NAMALWA (cell line): ENCODE measurements at places on chromosomes 1 and 21.

DNA sequence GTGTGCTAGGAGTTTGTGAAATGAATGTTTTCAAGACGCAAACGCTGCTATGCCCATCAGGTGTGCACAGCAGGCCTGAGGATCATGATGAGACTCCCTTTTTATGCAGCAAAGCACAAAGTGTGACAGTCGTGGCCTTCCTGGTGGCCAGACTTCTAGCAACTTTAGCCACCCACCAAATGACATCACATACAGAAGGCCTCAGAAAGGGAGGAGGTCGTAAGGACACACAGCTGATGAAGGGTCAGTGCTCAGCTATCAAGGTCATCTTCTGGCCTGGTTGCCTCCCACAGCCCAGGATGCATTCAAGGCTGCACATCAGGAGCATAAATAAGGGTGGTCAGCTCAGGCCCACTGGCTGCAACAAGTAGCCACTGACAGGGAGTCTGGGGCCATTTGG lies 36.6 kb downstream of the BMP8A start:
- DNase-seq, result no peak

GRCh38 chr1:63698001-63698838 lies 75.6 kb upstream of the ROR1 start:
- no peak for DNase-seq

- no peak for DNase-seq
These were observed 139.3 kb upstream of the IPO9 start for GRCh38 chr1:201689647-201690046.

DNA sequence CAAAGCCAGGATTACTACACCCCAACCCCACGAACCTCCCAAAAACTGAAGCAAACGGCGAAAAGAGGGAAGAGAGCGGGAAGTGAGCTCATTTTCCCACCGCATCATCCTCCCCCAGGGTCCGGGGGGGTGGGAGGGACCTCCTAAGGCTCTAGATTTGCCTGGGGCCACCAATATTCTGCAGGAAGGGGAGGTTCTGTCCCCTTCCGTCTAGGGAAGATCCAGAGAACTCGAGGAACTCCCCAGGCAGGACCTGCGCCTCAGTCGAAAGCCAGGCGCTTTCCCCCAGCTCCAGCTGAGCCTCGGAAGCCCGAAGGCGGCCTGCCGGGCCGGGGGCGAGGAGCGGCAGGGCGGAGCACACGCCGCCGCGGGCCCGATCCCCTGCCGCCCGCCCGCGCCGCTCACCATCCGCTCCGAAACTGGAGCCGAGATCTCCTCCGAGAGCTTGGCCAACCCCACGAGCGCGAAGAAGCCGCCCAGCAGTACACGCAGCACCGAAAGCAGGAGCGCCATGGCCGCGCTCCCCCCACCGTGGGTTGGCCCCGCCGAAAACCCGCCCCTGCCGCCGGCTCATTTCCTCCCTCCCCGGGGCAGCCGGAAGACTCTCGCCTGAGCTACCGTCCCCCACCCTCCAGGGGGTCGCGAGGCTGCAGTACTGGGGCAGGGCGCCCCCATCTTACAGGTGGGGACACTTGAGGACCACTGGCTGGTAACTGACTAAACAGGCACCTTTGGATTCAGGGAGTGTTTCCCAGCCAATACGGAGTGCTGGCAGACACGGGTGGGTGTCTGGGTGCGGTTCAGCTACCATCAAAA lies at the start of gene TMEM35B:
TSS of gene TMEM35B (minus strand) at position 555 of the 816 bp plus-strand sequence. CDS start at position 513, 42 bp downstream.
- DNase-seq, result peak; percentile 74

DNA sequence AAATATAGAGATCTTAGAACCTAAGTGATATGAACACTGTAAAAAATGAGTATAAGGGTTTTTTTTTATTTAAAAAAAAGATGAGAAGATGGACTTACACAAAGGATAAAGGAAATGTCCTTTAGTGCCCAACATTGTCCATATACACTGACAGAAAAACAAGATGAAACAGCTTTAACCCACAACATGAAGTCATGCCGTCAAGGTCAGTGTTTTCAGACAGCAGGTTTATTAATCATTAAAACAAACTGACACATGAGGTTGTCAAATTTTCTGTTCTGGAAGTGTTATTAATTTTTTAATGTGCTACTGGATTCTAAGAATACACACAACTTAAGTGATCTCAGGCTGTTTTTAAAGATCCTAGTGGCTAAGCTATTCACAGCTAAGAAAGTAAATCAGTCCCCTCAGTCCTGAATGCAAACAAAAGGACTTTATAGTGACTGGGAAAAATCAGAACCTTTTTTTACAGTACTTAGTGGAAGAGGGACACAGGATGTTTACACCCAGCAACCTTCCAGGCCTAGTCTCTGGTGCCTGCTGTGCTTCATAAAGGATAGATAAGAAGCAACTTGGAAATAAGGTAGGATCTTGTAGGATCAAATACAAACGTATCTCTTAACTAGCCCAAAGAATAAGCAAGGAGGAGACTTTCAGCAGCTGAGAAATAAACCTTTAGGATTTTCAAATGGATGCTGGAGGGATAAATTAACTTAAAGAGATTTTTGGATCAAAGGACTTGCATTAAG lies 21.9 kb upstream of the PKN2 start:
- no peak for DNase-seq

GRCh38 chr1:41144285-41144684 lies 97.8 kb downstream of the SCMH1 start:
- no peak for DNase-seq

DNA sequence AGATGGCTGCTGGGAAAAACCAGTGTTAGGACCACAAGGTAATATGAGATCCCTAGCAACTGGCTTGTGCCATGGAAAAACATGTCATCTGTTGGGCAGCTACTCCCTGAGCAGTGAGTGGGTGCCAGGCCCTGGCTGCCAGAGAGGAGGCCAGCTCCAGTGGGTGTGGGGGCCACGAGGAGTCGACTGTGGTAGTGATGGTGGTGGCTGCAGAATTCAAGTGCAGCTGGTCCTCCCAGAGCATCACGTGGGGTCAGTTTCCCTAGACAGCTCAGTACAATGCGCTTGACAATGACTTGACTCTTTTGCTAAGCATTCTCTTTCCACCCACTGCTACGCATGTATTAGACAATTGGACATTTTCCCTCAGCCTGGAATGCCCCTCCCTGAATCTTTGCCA lies 14.5 kb upstream of the CDC42 start:
- DNase-seq, result no peak

DNA sequence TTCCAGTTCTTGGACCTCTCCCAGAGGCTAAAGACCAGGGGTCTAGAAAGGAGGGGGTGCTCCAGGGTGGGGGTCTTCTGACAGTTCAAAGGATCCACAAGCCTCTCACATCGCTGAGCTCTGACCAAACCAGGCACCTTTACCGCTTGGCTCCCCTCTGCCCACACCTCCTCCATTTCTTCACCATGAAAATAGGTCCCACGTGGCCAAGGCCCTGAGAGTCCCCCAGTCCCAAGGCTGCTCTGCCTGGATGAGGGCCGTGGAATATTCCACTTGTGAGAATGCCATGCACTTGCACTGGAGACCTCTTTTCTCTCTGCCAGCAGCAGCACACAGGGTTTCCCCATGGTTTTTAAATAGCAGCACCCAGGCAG lies 87.4 kb downstream of the ITPKB start:
- DNase-seq, result no peak

GRCh38 chr1:108551137-108551862 lies 8.6 kb upstream of the EEIG2 start:
- no peak for DNase-seq

GRCh38 chr21:36881228-36881627 lies 85.2 kb downstream of the HLCS start:
- DNase-seq, result no peak

DNA sequence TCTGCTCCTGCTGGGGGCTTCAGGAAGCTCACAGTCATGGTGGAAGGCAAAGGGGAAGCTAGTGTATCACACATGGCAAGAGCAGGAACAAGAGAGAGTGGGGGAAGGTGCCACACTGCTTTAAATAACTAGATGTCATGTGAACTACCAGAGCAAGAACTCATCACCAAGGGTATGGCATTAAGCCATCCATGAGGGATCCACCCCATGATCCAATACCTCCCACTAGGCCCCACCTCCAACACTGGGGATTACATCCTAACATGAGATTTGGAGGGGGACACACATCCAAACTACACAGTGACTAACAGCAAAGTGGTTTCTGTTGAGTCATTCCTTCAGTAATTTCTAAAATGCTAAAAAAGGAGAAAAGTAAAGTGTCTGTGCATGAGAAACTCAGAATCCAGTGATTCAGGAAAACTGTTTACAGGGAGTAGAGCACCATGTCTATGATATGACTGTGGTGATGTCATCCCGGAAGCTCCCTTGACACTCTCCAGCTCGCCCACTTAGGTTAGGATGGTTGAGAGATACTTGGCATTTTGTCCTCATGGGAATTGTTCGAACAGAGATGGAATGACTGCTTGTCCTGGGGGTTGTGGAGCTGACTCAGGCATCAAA lies 50.3 kb downstream of the CHD1L start:
- DNase-seq, result no peak

GRCh38 chr21:29293495-29293894 lies 5.2 kb upstream of the BACH1 start:
- DNase-seq, result peak; percentile 88

- peak; percentile 53 for DNase-seq
These were observed 19.7 kb upstream of the ATP1B1 start for GRCh38 chr1:169086603-169087455.

DNA sequence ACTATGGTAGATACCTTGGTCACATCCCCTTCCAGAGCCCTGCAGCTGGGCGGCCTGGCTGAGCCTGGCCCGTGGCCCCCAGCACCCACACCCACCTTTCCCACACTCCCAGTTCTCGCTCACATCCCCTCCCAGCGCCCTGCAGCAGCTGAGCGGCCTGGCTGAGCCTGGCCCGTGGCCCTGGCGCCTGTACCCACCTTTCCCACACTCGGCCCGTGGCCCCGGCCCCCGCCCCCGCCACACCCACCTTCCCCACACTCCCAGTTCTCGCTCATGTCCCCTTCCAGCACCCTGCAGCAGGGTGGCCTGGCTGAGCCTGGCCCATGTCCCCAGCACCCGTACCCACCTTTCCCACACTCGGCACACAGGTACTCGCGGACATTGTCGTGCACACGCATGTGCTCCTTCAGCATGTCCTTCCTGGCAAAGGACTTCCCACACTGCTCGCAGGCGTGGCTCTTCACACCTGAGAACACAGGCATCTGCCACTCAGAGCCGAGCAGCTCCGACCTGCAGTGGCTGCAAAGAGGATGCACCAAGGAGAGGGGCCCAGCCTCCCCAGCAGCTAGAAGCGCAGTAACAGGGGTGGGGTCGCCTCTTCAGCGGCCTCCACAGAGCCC lies 52.5 kb upstream of the RIPK4 start:
- no peak for DNase-seq

DNA sequence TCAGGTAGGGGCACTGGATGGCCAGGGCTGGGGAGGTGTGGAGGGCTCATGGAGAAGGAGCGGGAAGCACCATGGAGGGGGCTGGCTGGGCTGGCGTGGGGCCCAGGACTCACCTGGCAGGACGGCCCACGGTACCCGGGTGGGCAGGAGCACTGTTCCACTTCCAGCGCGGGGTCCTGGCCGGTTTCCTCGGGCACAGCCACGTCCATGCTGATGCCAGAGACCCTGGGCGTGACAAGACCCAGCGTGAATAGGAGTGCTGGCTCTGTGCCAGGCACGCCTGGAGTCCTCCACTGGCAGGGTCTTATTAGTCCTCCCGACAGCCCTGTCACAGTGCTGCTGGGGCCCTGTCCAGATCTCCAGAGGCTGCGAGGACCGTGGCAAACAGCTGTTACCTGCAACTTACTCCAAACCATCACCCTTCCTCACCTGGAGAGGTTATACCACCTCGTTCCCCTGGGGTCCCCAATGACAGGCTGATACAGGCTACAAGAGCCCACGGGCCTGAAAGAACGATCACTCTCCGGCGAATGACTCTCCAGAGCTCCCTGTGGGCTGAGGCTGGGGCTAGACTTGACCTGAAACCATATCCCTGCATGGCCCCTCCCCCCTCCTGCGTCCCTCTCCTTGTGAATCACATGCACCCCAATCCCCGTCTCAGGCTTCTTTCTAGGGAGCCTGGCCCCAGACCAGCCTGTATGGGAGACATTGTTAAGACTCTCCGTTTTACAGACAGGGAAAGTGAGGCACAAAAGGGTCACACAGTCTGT lies 62.1 kb downstream of the HSPG2 start:
- no peak for DNase-seq

DNA sequence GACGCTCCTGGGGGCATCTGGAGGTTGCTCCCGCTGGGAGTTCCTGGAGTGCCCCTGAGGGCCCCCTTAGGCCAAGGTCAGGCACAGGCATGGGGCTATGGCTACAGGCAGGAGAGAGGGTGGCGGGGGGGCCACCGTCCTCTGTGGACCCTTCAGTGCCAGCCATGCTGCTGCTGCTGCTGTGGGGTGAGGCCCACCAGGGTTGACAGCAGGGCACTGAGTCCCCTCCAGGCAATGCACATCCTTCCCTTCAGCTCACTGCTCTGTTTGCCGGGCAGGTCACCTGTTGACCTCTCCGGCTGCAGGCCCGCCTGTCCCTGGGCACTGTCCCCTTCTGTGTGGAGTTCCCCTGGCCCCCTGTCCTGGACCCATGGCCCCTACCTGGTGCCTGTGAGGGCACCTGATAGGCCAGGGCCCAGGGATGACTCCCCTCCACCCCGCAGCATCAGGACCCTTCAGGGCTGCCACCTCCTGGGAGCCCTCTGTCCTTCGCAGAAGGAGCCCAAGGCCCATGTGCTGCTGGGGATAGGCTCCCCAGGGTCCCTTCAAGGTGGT lies 34.1 kb upstream of the ADARB1 start:
- DNase-seq, result no peak

- DNase-seq, result no peak
These were observed 38.5 kb upstream of the LAX1 start for GRCh38 chr1:203726417-203726867.

- DNase-seq, result no peak
These were observed at the start of gene ARHGEF10L for GRCh38 chr1:17539477-17540254. Gene ARHGEF10L, plus strand, starts transcription at chr1:17539698. Its CDS starts 40,898 bp downstream, at chr1:17580596.

GRCh38 chr1:56477164-56478111 lies 101.9 kb downstream of the PLPP3 start:
- no peak for DNase-seq

GRCh38 chr1:22816067-22816775 lies 105.6 kb downstream of the EPHB2 start:
- no peak for DNase-seq

DNA sequence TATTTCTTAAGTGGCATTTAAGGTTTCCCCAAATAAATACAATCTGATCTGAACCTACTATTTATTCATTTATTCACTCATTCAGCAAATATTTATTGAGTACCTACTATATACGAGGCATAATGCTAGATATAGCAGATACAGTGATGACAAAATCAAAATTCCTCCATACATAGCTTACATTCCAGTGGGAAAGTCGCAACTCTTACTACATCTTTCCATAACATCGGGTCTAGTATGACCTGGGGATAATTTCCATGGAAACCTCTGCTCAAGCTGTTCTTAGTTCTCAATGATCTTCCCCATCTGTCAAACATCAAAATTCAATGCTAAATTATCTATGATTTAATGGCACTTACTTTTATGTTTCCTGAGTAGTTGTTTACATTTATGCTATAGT lies 70.8 kb upstream of the PRKACB start:
- DNase-seq, result no peak

DNA sequence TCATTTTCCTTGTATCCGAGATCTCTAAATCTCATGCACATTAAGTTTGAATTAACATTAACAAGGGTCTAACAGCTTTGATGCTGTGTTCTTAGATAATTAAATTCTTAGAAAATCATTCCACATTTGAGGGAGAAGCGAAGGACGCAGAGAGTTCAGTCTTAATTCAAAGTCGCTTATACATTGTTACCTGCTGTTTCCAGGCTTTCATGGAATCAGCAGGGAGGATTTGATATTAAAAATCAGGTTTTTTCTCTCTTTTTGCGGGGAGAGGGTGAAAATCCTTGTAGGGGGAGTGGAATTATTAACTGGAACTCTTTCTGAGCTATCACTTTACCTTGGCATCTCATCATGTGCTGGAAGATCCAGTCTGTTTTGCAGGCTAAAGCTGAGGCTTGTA lies 27.7 kb upstream of the DAB1 start:
- DNase-seq, result no peak
